Stimulated activated naive CD8-positive, alpha-beta T cell treated with anti-CD3 and anti-CD28 coated beads, Interleukin-15, Interleukin-2, amounts not matched to agents 100 U/mL and 50 U/mL, for 24 hours (primary cell): ENCODE measurements at places on chromosomes 4 and X.

GRCh38 chr4:7347981-7348380 lies 86.7 kb downstream of the PSAPL1 start:
- DNase-seq: no peak

DNA sequence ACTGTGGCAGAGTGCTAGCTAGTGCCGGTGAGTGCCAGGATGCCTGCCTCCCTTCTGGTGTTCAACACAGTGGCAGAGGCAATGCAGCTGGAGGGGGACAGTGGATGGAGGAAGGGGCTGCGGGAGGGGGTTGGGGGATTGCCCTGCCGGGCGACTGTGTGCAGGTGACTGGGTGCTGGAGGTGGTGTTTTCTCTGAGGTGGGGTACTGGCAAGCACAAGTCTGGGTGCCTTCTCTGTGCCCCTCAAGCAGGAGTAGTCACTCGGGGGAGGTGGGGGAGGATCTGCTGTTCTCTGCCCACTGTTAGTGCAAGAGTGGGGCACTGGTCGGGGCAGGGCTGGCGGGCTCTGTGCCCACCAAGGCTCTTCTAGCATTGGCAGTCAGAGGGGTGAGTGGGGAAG lies 10.3 kb upstream of the P2RY10 start:
- no peak for DNase-seq

DNA sequence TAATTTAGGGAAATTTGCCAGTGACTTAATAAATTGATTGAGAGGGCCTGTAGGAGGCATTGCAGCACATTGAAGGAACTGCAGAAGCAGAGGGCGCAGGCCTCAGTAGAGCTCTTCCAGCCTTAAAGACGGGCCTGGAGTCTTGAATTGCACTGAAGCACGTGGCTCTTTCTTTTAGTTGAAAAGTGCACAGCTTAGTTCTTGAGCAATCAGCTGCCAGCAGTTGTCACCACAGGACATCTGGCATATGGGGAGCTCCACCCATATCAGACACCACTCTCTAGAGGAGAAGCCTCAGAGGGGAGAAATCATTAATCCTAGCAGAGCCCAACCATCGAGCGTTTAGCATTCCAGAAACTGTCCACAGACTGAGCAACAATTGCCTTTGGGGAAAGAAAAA lies 16.0 kb upstream of the FGF16 start:
- DNase-seq: no peak

DNA sequence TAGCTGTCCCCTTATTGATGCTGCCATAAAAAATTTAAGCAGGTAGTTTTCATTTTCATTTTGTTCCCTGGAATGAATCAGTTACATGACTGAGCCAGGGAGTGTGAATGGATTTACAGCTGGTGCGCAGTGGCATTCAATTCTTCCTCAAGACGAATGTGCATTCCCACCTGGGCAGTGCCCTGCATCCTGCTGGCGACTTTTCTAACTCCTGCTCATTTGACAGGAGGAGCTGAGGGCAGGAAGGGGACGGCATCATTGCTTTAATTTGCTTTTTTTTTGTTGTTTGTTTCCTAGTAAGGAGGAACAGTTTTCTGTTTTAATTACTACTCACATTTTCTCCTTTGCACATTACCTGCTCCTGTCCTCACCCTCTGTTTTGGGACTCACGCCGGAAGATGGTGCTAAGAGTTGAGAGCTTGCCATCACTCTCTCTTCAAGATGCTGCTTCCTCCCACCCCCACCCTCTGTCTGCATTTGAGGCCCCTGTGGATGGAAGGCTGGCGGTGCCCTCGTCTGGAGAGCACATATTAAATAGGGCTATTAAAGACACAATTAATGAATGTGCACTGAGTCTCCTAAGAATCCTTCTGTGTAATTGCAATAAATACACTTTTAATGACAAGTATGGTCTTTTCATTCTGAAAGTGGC lies 35.8 kb downstream of the PSAPL1 start:
- no peak for DNase-seq

GRCh38 chr4:87046121-87046551 lies 111.3 kb downstream of the AFF1 start:
- DNase-seq: no peak

DNA sequence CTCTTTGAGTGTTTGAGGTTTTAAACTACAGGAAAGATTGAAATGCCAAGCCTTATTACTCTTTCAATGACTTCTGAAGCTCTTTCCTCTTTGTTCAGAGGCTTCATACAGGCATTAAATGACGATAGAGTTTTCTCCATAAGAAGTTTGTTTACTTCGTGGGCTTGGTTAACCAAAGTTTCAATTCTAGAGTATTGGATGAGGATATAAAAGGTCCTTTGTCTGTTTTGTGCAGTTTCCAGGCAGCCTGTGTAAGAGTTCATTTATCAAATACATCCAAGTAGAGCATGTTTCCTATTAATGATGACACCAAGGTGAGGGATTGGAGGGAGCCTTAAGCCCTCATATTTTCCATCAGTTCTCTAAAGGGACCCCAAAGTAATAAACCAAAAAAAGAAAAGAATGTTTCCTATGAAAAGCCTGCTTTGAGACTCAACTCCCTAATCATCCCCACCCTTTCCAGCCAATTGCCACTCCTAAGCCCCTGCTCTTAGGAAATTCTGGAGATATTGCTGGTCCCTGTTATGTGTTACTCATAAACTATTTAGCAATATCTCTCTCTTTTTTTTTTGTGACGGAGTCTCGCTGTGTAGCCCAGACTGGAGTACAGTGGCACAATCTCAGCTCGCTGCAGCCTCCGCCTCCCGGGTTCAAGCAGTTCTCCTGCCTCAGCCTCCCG lies 106.2 kb upstream of the IL13RA1 start:
- no peak for DNase-seq

DNA sequence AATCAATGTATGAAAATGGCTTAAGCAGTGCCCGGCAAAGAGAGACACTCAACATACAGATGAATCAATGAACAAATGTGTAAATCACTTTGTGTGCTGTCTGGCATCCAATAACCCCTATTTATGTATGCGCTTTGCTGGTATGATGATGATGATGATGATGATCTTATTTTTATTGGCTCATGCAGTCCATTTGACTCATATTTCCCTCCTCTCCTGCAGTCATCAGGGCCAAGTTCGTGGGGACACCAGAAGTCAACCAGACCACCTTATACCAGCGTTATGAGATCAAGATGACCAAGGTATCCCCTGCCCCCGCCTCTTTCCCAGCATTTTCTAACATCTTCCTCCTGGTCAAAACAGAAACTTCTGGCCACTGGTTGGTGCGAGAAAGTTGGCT lies 2.5 kb downstream of the TIMP1 start:
- no peak for DNase-seq

DNA sequence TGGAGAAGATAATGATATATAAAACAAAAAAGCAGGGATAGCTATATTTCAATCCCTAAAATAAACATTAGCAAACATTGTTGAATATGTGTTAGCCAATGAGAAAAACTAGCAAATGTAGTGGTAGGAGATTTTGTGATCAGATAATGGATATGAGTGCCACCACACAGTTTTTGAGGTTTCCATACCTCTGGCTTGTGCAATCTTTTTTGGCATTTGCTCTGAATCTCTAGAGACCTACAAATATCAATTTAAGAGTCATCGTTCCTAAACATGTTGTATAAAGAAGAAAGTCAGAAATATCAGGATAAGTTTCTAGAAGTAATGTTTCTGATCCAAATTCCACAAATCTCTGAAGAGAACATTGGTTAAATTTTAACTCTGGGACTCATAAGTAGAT lies 308.7 kb downstream of the PDGFC start:
- DNase-seq: no peak

DNA sequence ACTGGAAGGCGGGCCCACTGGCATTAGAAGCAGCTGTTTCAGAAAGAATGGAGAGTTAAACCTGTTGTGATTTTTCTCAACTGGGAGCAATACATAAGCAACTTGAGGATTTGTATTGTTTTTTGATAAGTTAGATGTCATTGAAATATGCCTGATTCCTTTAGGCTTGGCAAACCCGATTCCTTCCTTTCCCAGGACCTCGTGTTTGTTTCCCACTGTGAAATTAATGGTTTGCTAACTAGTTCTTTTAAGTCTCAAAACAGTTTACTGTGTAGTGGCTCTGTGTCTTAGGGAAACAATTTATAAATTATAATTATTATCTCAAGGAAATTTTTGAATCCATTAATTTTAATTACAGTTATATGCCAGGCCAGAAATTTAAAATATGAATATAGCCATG lies 218.0 kb downstream of the DCTD start:
- DNase-seq: no peak

DNA sequence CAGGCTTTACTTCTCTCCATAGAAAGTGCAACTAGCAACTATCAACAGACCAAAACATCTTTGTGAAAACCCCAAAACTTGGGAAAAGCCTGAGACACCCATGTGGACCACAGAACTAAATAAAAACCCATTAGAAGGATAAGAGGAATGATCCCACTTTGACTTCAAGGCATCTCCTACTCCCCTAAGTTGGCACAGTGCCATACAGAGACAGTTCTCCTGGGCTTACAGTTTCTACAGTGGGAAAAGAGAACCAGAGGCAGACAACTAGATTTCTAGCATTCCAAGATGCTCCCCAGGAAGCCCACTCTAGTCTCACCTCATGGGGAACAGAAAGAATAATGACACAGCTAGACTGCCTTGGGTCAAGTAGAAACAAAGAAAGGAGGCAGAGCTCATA lies 20.4 kb downstream of the TMLHE start:
- no peak for DNase-seq

- no peak for DNase-seq
Observed at GRCh38 chrX:95884186-95884585, 800.5 kb upstream of the DIAPH2 start.

- no peak for DNase-seq
Observed at GRCh38 chrX:129108936-129109335, 414.4 kb downstream of the SMARCA1 start.

DNA sequence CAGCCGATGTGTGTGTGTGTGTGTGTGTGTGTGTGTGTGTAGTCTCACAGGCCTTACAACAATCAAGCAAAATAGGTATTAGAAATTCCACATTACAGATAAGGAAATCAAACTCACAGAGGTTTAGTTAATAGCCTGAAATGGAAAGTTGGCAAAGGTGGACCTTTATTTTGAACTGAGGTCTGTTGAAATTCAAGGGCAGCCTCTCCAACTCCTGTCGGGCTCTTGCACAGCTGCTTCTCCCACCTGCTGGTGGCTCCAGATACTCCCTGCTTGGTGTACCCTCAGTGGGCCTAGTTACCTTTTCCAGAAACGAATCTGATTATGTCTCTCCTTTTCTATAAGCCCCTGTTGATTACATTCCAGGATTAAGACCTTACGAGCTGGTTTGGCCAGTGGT lies 195.9 kb downstream of the MGST2 start:
- no peak for DNase-seq

DNA sequence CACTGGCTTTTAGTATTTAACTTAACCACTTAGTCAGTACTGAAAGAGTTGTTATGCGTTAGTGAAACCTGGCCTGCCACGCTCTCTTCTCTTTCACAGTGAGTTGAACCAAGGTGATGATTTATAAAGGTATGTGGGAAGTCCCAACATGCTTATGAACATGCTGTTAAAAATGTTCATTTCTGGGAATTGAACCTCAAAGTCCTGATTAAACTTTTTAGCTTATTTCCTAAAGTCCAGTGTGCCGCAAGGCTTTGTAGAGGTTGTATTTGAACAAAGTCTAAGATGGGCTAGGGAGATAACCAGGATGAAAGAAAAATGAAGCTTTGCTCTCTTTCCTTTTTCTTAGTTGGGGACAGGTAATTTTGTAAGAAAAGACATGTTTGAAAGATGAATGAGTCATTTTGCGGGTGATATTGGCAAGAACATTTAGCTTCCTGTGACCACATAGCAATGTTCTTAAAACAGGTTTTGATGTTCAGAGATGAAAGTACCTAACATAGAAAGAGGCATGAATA lies 270.3 kb downstream of the DTHD1 start:
- no peak for DNase-seq

- DNase-seq: no peak
Observed at GRCh38 chr4:47933840-47934239, 19.5 kb upstream of the NFXL1 start.

- DNase-seq: no peak
Observed at GRCh38 chrX:56798866-56799758, 70.1 kb downstream of the NBDY start.

DNA sequence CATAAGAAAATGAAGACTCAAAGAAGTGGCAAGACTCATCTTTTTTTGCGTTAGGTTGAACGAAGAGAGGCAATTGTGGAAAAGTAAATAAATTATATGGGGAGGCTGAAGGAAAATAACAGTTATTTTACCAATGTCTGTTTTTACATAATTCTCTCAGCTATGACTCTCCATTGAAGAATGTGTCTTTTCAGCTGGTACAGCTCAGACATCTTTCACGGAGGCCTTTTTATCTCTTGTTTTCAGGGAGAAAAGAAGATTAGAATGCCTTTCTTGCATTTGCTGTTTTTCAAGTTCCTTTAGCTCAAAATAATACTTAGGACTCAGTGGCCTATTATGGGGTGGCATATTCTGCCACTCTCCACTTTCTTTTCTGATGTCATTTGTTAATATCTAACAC lies 153.0 kb downstream of the ADAM29 start:
- no peak for DNase-seq

- no peak for DNase-seq
Observed at GRCh38 chr4:2048831-2049230, 10.3 kb upstream of the NAT8L start.

DNA sequence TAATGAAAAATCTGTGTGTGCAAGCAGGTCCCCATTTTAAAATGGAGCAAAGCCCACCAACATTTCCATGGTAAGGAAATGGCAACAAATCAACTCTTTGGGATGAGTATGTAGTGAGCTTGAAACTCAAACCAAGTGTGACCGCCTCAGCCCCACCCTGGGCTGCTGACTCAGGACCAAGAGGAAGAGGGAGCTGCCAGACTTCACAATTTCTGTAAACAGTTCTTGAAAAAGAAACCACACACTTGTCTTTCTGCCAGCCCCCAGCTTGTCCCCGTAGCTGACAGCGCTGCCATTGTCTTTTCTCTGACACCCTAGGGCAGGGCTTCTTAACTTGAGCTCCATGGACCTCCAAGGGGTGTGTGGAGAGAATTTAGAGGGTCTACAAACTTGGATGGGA lies 10.3 kb downstream of the RTL5 start:
- peak; percentile 24 for DNase-seq

DNA sequence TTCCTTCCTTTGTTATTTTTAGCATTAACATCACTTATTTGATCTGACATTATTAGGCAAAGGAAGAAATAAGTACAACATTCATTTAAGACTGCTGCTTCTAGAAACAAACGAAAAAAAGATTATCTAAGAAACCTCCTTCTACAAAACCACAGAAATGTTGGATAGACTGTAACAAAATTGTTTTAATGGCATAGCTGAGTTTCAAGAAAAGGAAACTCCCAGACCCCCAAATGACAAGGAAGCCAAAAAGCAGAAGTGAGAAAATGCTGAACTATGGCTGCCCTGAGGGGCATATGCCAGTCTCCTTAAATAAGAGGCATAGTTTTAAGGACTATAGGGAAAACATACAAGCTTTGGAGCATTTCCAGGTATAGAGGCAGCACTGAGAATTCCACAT lies 1431.6 kb upstream of the TENM3 start:
- DNase-seq: no peak

DNA sequence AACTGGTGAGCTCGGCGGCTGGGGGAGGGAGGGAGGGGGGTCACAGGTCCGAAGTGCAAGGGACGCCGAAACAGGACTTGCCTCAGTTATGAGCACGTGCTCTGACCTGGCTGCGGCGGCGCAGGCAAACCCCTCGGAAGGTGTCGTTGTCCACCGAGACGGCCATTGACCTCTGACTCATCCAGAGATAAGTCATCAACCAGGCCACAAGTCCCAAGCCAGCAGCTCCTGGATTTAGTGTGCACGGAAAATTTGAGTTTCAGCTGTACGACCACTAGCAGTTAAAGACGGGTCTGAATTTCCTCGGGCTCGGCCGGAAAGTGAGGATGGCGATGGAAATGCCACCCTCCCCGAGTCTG lies 674 bp downstream of the SH3D19 start:
- DNase-seq: peak; percentile 50

- peak; percentile 41 for DNase-seq
Observed at GRCh38 chr4:82268050-82268825, 105.6 kb downstream of the HNRNPD start.
